ENCODE measurements at places on chromosomes 13 and 19. TPM values are rescaled to one million over a fixed set of nuclear protein-coding genes. Genes with fewer than 3 reads are reported as not detected.

Gene KIR3DL3
- total RNA-seq, result not detected

Gene PRR19
- total RNA-seq, result 2.4 TPM

Gene ZNF324B
- 9.3 TPM for total RNA-seq

Gene SMAD9
- 19.7 TPM for total RNA-seq

Gene RASGRP4
- not detected for total RNA-seq

Gene SPTBN4
- 2.6 TPM for total RNA-seq

Gene NECTIN2
- 123 TPM for total RNA-seq

Gene RGL3
- 44.8 TPM for total RNA-seq

Gene ZNF749
- total RNA-seq, result 26.6 TPM

Gene ZNF730
- total RNA-seq, result 2.6 TPM

Gene ZNF681
- 8.4 TPM for total RNA-seq

Gene FGF22
- total RNA-seq, result not detected
